ENCODE measurements at places on chromosomes 12 and 14.

DNA sequence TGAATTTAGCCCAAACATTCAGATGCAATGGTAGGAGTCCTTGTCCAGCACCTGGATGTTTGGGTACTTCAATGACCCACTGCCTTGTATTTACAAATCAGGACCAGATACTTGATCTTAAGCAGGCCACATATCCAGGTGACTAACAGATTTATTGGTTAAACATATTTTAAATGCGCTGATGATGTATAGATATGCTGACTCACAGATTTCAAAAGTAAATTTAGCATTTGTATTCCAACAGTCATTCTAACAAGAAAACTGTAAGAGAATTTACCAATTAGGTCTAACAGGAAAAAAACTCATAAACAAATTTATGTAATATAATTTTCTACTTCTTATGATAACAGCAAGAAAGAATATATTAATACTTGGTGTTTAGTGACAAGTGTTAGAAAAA, 29.4 kb upstream of the MYF6 start:
- DNase-seq = no peak

GRCh38 chr14:51453869-51454268, 197.8 kb upstream of the FRMD6 start:
- no peak for DNase-seq

- no peak for DNase-seq
Observed at GRCh38 chr12:26195641-26196420, 458 bp downstream of the SSPN start.

GRCh38 chr14:65242732-65243134, 140.4 kb upstream of the MAX start:
- no peak for DNase-seq

DNA sequence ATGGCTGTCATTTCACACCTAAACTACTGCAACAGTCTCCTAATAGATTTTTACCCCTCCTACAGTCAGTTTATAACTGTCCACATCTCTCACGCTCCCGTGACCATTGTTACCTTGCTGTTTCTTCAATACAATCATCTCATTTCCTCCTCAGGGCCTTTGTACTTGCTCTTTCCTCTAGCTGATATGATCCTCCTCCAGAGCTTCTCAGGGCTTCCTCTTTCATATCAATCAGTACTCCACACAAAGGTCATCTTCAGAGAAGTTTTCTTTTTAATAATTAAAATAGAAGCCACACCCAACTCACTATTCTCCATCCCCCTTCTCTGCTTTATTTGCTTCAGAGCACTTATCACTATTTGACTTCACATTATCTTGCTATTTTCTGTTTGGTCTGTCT, 508.2 kb downstream of the NELL2 start:
- no peak for DNase-seq

DNA sequence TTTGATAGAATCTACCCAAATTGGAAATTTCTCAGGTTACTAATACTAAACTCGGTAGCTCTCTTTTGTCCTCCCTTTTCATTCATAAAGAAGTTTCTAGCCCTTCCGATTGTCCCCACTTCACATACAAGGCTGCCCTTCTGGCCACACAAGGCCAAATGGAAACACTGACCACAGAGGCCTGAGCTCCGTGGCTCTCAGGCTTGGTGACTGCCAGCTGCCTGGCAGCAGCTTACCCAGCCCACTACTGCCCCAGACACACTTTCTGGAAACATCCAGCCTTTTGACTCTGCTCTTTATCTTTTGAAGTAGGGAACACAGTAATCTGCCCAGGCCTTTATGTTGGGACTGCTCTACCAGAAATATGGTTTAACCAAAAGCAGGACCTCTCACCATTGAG, 167.2 kb downstream of the GCH1 start:
- DNase-seq = no peak

GRCh38 chr12:27474344-27474743, 27.8 kb downstream of the SMCO2 start:
- no peak for DNase-seq

DNA sequence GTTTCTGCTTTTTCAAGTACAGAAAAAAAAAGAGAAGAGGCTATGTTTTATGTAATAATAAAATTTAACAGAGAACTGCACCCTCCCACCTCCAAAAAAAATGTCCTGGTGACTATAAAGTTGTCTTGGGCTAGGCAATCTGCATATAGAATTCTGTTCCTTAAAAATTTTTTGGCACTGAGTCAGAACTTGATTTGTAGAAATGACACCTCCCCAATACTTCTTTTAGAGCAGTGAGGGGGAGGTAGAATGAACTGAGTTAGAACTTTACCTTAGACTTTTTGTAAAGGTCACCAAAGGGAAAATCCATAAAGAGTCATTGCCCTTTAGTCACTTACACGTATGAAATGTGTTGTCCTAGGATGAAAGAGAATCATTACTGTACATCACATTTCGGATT, 80.0 kb downstream of the BTG1 start:
- DNase-seq = no peak

- no peak for DNase-seq
Observed at GRCh38 chr12:69274861-69275260, 35.5 kb downstream of the CPSF6 start.
